ENCODE measurements at places on chromosomes 5 and 9. TPM values are rescaled to one million over a fixed set of nuclear protein-coding genes. Genes with fewer than 3 reads are reported as not detected.

DNA sequence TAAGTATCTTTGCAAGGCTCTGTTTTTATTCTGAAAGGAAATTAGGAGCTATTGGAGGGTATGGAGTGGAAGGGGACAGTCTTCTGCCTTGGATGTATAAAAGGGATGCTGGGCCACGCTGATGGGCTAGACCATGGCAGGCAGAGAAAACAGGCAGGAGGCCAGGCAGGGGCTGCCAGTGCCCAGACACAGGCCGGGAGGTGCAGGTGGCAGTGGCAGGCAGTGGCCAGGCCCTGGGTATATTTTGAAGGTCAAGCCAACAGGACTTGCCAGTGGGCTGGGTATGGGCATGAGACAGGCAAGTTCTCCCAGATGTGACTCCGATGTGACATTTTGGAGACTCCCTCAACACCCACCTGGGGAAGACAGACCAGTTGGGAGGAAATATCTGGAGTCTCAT is 131.9 kb downstream of the KCNIP1 start:
- DNase-seq, result no peak

DNA sequence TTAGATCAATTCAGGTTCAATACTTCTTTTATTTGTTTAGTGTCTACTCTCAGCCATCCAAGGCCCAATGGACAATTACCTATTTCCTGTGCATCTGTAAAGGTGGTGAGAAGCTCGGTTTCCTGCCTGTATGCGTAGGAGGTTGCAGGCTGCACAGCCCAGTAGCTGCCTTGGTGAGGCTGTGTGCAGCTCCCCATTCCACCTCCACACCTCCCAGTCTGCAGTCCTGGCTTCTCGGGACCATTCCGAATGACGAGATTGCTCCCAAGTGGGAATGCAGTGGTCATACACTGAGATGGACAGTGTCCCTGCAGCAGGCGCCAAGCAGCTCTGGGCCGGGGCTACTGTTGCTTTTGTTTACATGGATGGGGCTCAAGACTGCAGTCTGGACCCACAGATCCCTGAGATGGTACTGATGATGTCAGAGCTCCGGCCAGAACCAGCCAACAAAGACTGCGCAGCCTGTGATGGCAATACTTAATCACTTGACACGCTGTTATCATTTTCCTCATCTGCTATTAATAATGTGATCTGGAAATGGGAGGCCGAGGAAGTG is 206.1 kb upstream of the IRX1 start:
- DNase-seq, result no peak

DNA sequence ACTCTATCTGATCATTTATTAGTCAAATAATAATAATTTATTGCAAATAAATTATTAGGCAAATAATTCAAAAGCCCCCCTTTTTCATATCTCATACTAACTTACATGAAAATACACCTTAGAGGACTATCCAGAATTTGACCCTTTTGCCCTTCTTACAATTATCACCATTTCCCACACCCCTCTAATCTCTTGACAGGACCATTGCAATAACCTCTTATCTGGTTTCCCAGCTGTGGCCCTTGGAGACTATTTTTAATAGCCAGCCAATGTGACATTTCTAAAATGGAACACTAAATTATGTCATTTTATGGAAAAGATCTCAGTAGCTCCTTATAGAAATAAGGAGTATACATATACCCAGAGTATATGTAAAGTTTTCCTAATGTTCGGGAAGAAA is 588.4 kb upstream of the COX7C start:
- no peak for DNase-seq

GRCh38 chr5:125552486-125552885 is 806.0 kb upstream of the ZNF608 start:
- no peak for DNase-seq

DNA sequence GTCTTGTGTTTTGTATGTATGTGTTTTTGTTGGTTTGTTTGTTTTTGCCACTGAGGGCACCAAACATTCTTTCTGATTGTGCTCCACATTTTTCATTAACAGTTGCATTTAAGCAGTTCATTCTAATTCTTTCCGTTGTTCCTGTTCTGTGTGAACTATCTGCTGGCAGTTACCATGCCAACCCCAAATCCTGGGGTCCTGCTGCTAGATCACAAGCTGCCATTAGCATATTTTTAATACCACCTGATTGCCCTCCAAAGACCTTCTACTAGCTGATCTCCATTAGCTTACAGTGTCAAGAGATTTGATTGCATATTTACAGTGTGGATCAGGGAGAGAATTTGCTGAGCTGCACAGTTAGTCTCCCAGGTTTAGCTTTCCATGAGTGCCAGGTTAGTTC is 40.6 kb upstream of the STARD4 start:
- DNase-seq, result no peak

- no peak for DNase-seq
Observed at GRCh38 chr9:72156586-72156985, 7.3 kb downstream of the GDA start.

GRCh38 chr5:130995254-130995515 is 169.9 kb downstream of the HINT1 start:
- no peak for DNase-seq

DNA sequence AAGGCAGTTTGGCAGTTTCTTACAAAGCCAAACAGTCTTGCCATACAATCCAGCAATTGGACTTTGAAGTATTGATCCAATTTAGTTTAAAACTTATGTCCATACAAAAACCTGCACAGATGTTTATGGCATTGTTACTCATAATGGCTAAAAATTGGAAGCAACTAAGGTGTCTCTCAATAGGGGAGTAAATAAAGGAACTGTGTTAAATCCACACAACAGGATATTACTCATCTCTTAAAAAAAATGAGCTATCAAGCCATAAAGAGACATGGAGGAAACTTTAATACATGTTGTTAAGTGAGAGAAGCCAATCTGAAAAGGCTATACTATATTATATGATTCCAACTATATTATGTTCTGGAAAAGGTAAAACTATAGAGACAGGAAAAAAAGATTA is 313.6 kb upstream of the CD180 start:
- peak; percentile 11 for DNase-seq

GRCh38 chr9:77432053-77432452 is 216.1 kb downstream of the GNA14 start:
- no peak for DNase-seq

DNA sequence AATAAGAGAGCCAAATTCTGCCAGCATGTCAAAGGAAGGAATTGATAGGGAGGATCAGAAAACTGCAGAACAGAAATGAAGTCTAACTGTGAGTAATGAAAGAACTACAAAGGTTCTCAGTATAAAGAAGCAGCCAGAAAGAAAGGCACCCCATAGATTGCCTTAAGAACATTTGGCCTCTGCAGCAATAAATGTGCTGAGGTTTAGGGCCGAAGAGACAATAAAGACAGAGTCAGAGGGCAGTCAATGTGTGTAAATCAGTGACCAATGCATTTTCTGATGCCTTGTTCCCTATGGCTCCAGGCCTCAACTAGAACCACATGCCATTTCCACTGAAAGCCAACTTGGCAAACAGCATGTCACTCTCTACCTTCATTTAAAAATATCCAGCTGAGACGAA is 281.0 kb downstream of the HINT1 start:
- no peak for DNase-seq

DNA sequence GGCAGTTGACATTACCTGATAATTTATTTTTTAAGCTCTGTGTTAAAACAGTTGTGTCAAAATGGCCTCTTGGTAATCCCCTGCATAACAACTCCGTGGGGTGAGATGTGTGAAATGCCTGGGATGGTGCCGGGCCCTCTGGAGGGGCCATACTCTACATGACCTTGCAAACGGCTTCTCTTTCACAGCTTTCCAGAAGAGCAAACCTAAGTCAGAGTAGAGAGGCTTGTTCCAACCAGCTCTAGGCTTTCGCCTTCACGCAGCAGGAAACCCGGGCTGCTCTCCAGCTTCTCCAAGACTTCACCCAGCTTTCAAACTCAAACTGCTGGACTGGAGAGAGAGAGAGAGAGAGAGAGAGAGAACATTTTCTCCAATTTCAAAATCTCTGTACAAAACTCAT is 120.1 kb downstream of the SNX18 start:
- no peak for DNase-seq

DNA sequence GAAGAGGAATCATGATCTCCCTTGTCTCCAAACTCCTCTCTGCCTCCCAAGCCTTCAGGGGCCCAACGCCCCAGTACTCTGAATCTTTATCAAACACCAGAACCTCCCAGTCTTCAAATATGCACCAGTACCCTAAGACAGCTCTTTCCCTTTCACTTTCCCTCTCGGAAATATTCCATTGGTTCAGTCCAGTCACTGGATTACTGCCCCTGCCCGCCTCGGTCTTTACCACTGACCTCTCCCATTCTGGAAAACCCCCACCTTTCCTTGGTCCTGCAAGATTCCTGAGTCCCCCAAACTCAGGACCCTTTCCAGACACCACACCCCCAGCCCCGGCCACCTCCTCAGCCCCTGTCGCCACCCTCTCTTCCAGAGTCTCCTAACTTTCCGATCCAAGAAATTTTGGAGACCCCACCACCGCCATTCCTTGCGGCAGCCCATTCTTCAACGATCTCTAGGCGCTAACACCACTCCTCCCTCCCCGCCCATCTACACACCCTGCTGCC is 674 bp downstream of the C5orf15 start:
- no peak for DNase-seq

The SLC6A3 gene
- not detected for total RNA-seq

The TMEM174 gene
- total RNA-seq, result not detected

The MAMDC2 gene
- total RNA-seq, result 0.89 TPM

The ADAMTS13 gene
- 1.0 TPM for total RNA-seq

The ARHGEF28 gene
- total RNA-seq, result 50.7 TPM

The TAF11L10 gene
- total RNA-seq, result not detected

Data from dermis microvascular lymphatic vessel endothelial cell (primary cell).